ENCODE measurements at places on chromosomes 11 and 22. TPM values are rescaled to one million over a fixed set of nuclear protein-coding genes. Genes with fewer than 3 reads are reported as not detected.

The MFNG gene
- 16.2 TPM for total RNA-seq

The SLC22A6 gene
- not detected for total RNA-seq

DNA sequence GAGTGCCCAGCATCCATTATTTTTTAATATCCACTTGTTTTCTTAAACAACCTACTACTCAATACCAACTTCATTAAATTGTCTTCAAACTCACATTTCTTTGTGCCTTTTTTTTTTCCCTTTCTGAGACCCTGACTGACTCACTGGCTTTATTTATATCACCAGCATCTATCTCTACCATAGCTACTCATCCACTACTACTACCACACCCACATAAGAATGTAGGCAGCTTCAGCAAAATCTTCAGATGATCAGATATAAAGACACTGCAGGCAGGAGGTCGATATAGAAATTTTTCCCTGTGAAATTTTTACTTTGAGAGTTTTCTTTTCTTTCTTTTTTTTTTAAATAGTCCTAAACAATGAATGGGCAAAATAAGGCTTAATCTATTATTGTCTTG lies 2.2 kb downstream of the OR56B1 start:
- no peak for DNase-seq

DNA sequence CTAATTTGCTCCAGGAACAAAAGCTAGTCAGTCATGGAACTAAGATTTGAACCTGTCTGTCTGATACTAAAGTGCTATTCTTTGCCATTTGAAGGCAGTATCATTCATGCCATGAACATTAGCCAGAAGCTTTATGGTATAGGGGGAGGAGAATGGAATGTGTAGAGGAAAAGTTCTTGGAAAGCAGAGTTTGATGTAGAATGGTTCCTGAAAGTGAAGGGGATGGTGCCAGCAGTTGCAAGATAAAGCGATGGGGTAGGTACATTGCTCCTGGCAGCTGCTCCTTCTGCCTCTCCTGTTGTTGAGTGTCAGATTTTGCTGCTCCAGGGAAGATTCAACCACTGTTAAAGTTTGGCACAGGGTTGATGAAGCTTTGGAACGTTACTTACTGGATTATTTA lies 53.4 kb downstream of the ARHGAP42 start:
- no peak for DNase-seq

The TTLL1 gene
- 7.3 TPM for total RNA-seq

The RIMBP3C gene
- total RNA-seq, result not detected

All from esophagus muscularis mucosa (tissue), 4 donors.